Choroid plexus epithelial cell (primary cell): ENCODE measurements at places on chromosomes 6 and 20.
A peak's percentile ranks its signal among the peaks of the same experiment; 100 is the strongest.

- peak; percentile 87 for DNase-seq
Observed at GRCh38 chr6:113530769-113531168, 326.4 kb upstream of the MARCKS start.

DNA sequence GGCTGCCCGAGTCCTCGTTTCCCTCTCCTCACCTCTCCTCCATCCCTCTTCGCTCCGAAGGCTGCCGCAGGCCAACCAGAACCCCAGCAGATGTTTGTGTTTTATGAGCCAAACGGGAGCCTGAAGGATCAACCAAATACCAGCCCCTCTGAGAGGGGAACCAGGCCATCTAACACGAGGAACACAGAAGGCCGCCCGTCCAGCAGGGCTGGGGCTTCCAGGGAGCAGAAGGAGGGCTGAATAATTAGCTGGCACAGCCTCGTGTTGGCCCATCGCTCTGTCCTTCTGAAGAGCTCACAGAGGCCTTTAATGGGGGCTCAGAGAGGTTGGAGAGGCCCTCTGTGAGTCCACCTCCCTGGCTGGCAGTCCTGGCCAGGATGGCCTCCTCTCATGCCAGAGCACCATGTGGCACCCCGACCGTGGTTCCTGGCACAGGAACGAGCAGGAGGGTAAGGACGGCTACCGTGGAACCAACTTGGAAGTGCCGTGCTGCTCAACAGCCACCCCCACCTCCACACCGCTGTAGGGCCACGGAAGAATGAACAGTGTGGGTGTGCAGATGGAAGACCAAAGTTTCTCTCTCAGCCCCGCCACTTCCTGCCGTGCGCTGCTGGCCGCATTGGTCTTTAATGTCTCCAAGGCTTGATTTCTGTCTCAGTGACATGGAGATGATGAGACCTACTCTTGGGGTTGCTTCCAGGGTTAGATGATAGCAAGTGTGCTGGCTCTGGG is 155.2 kb downstream of the SCML4 start:
- DNase-seq, result no peak

DNA sequence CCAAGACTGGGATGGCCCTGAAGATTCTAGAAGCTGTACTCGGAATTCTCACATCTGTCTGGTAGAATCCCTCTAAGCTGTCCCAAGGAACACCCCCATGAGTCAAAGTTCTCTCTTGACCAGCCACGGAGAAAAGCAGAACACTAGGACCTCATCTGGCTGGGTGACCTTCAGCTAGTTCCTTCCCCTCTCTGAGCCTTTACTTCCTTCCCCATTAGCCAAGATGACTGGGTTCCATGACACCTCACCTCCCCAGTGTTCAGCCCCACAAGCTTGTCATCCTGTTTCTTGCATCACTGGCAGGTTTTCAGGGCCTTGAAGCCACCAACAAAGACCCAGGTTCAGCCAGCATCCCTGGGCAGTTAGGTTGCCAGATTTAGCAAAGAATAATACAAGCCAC is 47.8 kb downstream of the MAFB start:
- DNase-seq, result no peak

GRCh38 chr6:69880601-69881000 is 14.2 kb downstream of the COL19A1 start:
- DNase-seq, result no peak

- DNase-seq, result no peak
Observed at GRCh38 chr6:38673397-38674165, 29.4 kb downstream of the GLO1 start.

- no peak for DNase-seq
Observed at GRCh38 chr6:168332020-168332419, 12.4 kb upstream of the DACT2 start.

GRCh38 chr6:150541576-150541975 is 58.1 kb upstream of the PLEKHG1 start:
- DNase-seq, result peak; percentile 3

DNA sequence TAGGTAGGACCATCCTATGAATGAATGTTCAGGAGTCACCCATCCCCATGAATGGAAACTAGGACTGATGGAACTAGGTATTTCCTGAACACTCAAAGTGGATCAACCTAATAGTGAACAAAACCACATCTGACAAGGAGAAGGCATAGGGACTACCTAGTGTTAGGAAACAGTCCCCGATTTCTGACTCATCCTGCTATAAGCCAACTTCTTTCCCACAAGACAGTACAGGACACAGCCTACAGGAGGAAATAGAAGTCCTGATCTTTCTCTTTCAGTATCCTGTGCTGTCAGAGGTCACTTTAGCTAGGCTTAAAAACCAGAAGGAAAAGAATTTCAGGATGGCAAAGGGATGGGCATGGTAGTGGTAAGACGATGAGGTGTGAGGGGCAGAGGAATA is 19.5 kb upstream of the GMDS start:
- peak; percentile 60 for DNase-seq

DNA sequence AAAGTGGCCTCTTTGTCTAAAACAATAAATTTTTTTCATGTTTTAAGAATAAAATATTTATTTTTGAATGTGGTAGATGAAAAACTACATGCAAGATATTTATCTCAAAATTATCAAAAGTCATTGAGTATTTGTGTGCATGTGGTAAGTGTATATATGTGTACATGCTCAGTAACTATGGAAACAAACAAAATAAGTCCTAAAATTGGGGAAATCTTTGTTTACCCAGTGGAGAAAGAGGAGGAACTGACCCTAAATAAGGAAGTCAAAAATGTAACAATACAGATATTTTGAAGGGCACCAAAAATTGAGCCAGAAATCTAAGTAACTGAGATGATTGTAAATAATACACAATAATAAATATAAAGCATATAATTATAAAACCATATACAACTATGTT is 639.2 kb downstream of the MAFB start:
- DNase-seq, result no peak

DNA sequence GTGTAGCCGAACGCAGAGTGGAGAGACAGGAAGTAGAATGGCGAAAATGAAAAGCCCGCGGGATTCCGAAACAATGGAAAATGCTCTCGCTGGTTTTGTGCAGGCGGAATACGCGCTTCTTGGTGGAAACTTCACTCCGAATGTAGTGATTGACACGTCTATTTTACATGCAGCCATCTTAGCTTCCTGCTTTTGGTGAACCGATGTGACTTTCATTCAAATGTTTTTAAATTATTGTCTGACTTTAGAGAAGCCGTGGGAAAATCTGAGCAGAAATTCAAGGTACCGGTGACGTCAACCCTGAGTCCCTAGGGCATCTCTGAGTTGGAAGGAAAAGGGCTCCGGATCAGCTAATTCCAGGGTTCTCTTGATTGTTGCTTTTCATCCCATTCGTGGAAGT is 11.4 kb downstream of the GPX5 start:
- peak; percentile 15 for DNase-seq

GRCh38 chr20:20161611-20162010 is 109.3 kb downstream of the CFAP61 start:
- DNase-seq, result no peak

GRCh38 chr6:148915810-148916209 is 169.0 kb downstream of the UST start:
- DNase-seq, result no peak

DNA sequence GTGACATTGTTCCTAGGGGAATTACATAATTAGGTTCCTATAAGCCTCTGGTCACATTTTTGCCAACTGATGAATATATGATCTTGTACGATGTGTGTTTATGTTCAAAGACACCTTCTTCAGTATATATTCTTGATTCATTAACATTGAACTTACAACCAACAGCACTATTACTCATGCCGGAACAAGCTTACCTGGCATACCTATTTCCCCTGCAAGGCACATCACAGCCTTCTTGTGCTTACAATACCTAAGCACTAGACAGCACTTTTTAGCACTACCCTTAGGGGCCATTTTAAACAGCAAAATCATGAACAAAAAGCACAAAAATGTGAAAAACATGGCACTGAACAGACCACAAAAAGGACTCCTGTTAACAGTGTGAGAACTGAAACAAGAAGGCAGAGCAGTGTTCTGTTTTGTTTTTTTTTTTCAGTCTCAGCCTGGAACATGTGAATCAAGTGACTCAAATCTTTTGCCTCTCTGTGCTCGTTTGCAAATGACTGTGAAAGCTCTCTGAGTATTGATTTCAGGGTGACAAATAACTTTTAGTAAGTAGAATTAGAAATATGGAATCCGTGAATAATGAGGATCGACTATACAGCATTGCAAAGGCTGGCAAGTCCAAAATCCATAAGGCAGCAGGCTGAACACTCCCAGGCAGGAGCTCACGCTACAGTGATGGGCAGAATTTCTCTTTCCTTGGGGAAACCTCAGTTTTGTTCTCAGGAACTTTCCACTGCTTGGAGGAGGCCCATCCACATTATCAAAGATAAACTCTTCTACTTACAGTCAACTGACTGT is 102.3 kb upstream of the TSHZ2 start:
- no peak for DNase-seq
